ENCODE measurements at places on chromosomes 4 and X. TPM values are rescaled to one million over a fixed set of nuclear protein-coding genes. Genes with fewer than 3 reads are reported as not detected.

PRR32 gene
- total RNA-seq: not detected

NALF2 gene
- total RNA-seq: 3.6 TPM

ELF4 gene
- 10.5 TPM for total RNA-seq

GUCY1A1 gene
- 0.92 TPM for total RNA-seq

FGF13 gene
- total RNA-seq: 55.3 TPM

MID2 gene
- total RNA-seq: 3.1 TPM

POU3F4 gene
- not detected for total RNA-seq

RHOXF2B gene
- total RNA-seq: not detected

EGFL6 gene
- not detected for total RNA-seq

ELMOD2 gene
- total RNA-seq: 27.0 TPM

F8A2 gene
- not detected for total RNA-seq

OPHN1 gene
- total RNA-seq: 3.0 TPM

CCDC110 gene
- total RNA-seq: not detected

DNA sequence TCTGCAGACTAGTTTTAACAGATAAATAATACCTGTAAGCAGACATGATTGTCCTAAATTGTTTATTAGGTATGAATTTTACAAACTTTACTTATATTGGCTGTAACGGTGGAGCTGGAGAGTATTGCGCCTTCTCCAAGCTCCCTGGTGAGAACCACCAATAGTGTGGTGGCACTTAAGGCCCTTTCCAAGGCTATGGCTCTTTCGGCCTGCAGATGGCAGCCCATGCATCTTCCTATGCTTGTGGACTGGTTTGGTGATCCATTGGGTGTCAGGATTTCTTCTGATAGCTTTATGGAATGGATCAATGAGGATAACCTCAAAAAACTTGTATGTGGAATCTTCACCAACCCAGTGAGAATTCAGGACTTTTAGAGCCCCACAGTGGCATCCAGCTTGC is 7.8 kb downstream of the LARP1B start:
- no peak for DNase-seq

DNA sequence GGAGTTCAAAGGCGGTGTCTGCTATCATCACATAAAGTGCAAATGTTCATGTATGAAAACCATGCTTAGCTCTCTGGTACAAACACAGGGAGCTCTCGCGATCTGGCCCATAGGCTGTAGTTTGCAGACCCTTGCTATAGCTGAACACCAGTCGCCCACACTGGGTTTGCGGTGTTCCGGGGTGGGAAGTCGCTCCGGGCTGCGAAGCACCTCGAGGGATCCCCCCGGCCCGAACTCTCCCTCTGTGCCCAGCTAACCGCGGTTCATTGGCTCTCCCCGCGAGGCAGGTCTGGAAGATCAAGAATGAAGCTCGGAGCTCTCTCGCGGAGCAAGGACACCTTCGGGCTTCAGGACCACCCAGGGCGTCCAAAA is 341 bp upstream of the PRPS2 start:
- DNase-seq: no peak

- no peak for DNase-seq
These were observed 12.5 kb upstream of the MSX1 start for GRCh38 chr4:4847011-4847410.

DNA sequence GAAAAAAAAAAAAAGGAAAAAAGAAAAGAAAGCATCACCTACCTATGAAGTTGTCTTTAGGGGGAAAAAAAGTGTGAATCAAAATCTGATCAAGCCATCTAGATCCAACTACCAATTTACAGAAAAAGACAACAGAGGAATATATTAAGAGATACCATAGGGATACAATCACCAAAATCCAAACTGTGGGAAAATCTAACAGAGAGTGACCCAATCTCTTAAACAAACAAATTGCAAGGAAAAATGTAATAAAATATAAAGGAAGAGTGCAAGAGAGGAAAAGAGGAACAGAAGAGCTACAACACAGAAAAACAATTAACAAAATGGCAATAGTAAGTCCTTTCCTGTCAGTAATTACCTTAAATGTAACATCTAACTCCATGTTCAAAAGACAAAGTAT is 19.0 kb downstream of the THOC2 start:
- DNase-seq: no peak

DNA sequence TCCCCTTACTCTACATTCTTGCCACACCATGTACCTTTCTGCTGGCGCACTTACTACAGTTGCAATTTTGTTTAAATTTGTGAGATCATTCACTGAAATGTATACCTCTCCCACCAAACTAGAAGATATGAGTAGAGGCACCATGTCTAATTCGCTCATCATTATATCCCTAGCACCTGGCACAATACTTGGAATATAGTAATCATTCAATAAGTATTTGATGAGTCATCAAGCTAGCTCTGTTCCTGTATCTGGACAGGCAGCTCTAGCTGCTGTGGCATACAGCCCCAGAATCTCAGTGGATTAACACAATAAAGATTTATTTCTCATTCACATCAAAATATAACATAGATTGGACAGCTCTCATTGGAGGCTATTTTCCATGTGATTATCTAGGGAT is 245.9 kb downstream of the IDS start:
- DNase-seq: no peak

GRCh38 chr4:138338840-138339239 is 96.7 kb upstream of the SLC7A11 start:
- DNase-seq: no peak

- no peak for DNase-seq
These were observed 311.9 kb upstream of the TECRL start for GRCh38 chr4:64721106-64721505.

DNA sequence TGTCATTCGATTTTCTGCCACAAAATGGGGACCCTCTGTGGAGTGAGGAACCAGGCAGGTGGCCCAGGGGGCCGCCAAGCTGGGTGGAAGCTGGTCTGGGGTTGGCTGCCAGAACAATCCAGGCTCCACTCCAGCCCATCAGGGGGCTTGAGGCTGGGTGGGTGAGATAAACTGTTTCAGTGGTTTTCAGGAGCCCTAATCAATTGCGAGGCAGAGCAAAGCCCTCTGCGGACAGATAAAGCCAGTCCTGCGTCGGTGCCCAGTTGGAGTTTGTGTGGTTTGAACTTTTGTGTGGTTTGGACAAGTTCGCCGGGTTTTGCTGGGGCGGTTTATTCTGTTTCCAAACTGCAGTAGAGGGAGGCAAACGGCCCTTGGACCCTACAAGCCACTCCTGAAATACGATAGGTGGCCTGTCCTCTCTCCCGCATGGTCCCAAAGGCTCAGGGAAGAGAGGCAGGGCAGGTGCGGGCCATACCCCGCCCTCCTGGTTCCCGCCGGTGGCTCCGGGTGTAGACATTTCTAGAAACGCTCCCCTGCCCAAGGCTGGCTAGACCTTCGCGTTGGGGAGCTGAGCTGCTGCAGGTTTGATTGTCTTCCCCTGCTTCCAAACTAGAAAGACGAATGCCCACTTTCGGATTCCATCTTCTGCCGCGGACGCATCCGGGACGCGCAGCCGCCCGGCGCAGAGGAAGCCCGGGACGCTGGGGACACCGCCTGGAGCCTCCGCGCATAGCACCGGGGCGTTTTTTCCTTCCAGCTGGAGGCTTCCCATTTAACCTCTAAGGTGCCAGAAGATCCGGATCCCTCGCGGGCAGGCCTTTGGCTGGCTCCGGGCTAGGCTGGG is 169.0 kb upstream of the BCOR start:
- DNase-seq: peak; percentile 62

GRCh38 chr4:112509243-112510141 is 6.5 kb downstream of the NEUROG2 start:
- no peak for DNase-seq

- no peak for DNase-seq
These were observed 83.9 kb upstream of the NKX1-1 start for GRCh38 chr4:1490011-1490653.

- peak; percentile 7 for DNase-seq
These were observed 36.7 kb upstream of the HDAC8 start for GRCh38 chrX:72609313-72609712.

GRCh38 chr4:1960170-1960825 is 48.5 kb downstream of the NELFA start:
- DNase-seq: no peak

DNA sequence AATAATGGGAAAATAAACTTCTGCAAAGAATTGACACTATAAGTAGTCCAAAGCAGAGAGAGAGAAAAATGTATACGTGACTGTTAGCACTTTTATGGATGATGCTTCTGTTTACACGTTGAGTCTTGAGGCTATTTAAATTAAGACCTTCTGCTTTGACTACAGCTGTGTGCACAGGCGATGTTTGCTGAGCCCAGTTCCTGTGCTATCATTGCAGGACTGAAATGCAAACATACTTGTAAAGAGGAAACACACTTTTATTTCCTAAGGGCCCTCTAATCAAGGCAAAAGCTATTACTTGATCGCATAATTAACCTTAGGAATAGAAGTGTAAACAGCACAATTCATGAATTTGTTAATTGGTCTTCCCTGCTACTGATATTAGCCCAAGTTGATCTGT is 226.9 kb downstream of the FBXW7 start:
- no peak for DNase-seq

DNA sequence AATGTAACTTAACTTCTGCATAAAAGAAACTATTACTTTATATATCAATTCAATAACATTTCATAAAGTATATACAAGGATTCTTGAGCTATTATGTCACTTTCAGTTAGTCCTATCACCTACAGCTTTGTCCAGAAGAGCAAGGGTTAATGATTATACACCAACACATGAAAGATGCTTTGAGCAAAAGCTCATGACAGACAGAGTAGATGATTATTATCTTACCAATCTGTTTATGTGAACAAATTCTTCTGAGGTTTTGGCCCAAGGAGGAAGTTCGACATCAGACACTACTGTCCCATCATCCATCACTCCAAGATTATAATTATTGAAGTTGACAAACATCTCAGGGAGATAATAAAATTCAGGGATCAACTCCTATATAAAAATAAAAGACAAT is 166.7 kb upstream of the MAB21L2 start:
- DNase-seq: no peak

- no peak for DNase-seq
These were observed 980.6 kb upstream of the LCORL start for GRCh38 chr4:19002170-19002569.

DNA sequence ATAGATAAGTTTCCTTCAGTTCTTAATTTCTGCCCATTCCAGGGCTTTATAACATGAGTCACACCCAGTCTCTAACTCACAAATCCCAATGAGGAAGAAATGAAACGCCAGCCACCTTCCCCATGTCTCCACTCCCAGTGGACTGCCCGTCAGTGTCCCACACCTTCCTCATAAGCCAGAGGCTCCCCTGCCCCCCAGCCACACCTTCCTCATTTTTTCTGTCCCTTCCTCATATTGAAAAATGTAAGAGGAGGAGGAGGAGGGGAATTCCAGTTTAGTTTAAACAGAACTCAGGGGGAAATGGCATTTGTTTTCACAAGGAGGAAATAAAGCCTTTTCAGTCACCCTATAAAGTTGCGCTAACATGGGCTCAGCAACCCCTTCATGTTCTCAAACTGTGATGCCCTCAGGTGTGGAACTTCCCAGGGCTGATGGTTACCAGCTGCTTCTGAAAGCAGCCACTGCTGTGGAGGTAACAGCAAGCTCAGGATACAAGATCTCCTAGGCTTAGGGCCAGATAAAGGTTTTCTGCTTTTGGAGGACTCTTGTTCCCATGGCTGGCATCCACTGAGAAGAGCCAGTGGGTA is 97.8 kb downstream of the PARM1 start:
- DNase-seq: no peak

DNA sequence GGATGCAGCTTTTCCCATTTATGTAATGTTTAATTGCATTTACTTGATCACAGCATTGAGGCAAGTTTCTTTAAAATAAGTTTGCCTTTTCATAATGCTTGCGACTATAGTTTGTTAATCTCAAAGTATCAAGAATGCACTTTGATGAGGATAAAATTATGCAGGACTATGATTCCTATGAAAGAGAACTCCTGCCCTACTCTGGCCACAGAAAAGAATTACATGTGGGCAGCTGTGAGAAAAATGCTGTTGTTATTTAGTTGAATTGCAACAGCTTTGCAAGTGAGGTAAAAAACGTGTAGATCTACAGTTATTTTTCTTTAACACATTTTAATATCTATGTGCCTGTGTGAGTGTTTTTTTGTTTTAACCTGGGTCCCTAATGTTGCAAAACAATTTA is 12.5 kb upstream of the OSTC start:
- no peak for DNase-seq

DNA sequence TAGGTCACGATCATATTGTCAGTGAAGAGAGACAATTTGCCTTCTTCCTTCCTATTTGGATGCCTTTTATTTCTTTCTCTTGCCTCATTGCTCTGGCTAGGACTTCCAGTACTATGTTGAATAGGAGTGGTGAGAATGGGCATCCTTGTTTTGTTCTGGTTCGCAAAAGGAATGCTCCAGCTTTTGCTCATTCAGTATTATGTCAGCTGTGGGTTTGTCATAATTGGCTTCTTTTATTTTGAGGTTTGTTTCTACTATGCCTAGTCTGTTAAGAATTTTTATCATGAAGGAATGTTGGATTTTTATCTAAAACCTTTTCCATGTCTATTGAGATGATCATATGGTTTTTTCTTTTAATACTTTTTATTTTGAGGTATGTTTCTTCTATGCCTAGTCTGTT is 152.3 kb upstream of the MAD2L1 start:
- DNase-seq: no peak

- DNase-seq: no peak
These were observed 191.1 kb upstream of the FAT4 start for GRCh38 chr4:125123570-125124109.

GRCh38 chr4:78370631-78371372 is 180.8 kb upstream of the ANXA3 start:
- no peak for DNase-seq

GRCh38 chrX:14496674-14497073 is 32.7 kb upstream of the GLRA2 start:
- DNase-seq: no peak

DNA sequence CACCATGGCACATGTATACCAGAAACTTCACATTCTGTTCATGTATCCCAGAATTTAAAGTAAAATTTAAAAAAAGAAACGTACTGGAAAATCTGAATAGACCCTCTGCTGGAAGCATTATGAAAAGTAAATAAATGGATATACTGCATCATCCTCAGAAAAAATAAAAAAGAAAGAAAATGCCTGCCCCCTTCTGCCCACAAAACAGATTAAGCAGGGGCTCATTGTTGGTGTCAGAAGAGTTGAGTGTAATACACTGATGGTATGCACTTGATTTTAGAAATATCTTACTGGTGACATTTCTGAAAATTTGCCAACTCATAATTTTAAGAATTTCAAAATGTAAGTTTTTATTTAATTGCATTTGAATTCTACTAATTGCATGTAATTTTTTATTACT is 77.8 kb downstream of the LRP2BP start:
- DNase-seq: no peak

- DNase-seq: no peak
These were observed 262.6 kb upstream of the RPS6KA3 start for GRCh38 chrX:20529301-20529700.
